ENCODE measurements at places on chromosomes 12 and 14.

GRCh38 chr12:114209861-114210260 is 196.1 kb downstream of the TBX5 start:
- no peak for DNase-seq

DNA sequence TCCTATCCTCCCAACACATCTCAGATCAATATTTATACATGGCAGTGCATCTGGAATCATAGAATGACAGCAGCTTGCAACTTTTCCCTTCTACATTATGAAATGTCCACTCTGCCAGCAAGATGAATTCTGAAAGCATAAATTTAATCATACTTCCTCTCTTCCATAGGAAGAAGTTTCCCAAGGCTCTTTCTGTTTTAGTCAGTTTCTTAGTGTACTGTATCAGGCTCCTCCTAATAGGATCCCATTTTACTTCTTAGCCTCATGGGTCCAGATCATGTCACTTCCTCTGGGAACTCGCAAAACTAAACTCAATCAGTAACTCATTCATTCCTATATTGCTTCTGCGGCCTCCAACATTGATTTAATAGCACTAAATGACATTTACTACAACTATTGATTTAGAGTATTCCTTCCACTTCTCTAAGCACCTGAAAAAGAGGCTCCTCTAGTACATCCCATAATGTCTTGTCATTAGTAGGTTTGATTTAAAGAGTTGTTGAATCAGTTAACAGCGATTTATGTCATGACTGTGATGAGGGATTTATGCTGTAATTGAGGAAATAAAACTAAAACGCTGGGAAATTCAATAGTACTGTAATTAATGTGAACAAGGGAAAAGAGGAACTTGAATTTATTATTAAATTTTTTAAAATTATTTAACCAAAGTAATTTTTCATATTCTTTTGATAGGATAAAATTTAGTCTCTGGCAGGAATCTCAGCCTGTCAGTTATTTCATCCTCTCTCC is 4.0 kb downstream of the CLEC1A start:
- no peak for DNase-seq

DNA sequence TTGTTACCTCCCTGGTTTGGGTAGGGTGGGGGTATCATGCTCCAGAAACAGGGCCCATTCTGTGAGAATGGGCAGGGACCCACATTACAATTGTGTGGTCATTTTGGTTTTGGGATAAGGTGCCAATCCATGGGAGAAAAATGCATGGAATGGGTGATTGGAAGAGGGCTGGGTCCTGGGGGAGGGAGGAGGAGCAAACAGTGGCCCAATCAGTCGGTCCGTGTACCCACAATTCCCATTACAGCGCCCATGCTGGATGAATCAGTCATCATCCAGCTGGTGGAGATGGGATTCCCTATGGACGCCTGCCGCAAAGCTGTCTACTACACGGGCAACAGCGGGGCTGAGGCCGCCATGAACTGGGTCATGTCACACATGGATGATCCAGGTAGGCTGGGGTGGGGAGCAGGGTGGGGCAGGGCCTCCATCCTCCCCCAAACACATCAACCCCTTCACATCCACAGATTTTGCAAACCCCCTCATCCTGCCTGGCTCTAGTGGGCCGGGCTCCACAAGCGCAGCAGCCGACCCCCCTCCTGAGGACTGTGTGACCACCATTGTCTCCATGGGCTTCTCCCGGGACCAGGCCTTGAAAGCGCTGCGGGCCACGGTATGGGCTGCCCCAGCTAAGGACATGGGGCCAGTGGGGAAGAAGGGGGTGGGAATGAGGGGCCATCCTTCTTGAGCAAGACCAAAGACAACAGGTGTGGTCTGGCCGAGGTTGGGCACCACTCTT is 3.6 kb upstream of the TPI1 start:
- no peak for DNase-seq

DNA sequence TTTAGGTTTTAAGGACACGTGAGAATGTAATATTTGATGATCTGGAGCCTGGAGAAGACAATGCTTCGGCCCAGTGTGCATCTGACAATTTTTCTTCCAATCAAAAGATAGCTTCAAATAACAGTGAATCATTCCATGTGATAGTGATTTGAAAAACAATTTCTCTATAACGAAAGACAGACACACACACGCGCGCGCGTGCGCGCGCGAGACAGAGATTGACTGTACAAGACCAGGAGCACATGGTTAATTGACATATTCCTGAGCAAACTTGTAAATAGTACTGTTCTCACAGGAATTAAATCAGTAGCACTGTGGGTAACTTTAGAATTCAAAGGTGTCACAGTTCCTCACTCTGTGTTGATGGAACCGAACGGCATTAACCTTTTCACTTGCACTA is 287.5 kb upstream of the LMO3 start:
- no peak for DNase-seq

GRCh38 chr12:51450806-51451205 is 26.2 kb downstream of the SLC4A8 start:
- no peak for DNase-seq

GRCh38 chr12:102950107-102950949 is 7.1 kb upstream of the ASCL1 start:
- DNase-seq, result no peak

DNA sequence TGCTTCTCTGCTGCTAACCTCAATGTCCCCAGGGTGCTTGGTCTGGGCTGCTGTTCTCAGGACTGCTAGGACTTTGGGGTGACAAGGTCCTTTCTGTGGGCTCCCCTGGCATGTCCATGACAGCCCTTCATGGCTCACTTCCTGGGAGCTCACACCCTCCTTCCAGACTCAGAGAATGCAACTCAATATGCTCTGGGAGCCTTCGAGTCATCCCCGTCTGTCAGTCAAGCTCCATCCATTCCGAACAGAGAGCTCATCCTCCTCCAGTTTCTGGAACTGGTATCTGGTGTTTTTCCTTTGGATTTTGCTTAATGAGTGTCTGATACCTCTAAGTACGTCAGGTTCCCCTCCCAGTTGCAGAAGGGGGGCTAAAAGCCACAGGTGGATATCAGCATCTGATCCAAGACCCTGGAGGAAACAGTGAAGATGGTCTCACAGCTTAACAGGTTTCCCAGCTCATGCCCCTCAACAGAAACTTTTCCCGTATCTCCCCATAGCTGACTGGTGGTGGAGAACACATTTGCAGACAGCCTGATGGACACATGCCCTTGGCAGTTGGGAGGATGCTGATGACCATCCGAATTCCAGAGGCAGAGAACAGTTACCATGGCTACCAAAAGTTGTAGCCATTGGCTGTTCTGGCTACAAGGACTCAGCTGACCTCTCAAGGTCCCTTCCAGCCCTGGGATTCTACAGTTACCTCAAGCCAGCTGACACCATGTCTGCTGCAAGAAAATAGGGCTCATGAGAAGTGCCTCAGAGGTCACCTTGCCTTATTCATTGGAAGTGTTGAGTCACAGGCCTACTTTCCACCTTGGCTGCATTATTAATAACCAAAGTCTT is 9.5 kb upstream of the RAB35 start:
- no peak for DNase-seq

GRCh38 chr12:5003025-5003666 is 40.5 kb upstream of the KCNA5 start:
- peak; percentile 89 for DNase-seq

GRCh38 chr14:40847480-40847879 is 759.2 kb upstream of the LRFN5 start:
- no peak for DNase-seq

GRCh38 chr12:24212496-24212895 is 263.0 kb upstream of the SOX5 start:
- no peak for DNase-seq

DNA sequence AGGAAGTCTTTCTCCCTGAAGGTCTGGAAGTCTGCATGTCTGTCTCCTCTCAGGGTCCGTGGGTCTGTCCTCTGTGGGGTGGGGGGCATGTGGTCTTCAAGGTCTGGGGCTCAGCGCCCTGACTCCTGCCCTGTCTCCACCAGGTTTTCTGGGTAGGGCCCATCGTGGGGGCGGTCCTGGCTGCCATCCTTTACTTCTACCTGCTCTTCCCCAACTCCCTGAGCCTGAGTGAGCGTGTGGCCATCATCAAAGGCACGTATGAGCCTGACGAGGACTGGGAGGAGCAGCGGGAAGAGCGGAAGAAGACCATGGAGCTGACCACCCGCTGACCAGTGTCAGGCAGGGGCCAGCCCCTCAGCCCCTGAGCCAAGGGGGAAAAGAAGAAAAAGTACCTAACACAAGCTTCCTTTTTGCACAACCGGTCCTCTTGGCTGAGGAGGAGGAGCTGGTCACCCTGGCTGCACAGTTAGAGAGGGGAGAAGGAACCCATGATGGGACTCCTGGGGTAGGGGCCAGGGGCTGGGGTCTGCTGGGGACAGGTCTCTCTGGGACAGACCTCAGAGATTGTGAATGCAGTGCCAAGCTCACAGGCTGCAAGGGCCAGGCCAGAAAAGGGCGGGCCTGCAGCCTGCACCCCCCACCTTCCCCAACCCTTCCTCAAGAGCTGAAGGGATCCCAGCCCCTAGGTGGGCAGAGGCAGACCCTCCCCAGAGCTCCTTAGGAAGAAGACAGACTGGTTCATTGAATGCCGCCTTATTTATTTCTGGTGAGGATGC is 3.4 kb downstream of the AQP5 start:
- no peak for DNase-seq

- no peak for DNase-seq
Observed at GRCh38 chr12:71804505-71804904, 35.1 kb upstream of the TBC1D15 start.

DNA sequence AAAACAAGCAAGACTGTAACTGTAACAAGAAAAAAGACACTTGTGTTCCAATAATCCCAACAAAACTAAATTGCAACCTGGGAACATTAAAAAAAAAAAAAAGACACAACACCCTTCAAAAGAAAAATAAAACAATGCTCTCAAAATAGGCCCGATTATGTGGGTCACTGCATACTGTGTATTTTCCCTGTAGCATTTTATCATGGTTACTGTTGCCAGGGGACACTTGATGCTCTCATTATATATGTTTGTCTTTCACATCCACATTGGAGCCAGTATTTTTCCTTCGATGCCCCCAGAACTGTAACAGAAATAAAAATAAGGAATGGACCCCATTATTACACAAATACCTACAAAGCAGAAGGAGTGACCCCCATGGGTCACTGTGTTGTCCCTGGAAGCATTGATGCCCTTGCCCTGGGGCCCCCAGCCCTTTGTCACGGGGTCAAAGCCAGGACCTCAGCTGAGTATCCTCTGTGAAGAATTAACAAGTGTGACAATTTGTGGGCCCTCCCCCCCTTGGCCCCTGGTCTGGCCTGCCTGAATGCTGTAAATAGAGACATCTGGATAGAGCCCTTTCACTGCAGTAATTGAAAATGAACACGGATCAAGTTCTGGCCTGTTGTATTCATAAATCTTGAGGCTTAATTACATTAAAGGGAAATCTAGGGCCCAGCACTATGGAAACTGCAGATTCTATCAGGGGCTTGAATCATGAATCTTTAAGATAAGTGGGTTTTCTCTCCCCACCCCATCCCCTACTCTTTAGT is 72.8 kb downstream of the C12orf42 start:
- no peak for DNase-seq

DNA sequence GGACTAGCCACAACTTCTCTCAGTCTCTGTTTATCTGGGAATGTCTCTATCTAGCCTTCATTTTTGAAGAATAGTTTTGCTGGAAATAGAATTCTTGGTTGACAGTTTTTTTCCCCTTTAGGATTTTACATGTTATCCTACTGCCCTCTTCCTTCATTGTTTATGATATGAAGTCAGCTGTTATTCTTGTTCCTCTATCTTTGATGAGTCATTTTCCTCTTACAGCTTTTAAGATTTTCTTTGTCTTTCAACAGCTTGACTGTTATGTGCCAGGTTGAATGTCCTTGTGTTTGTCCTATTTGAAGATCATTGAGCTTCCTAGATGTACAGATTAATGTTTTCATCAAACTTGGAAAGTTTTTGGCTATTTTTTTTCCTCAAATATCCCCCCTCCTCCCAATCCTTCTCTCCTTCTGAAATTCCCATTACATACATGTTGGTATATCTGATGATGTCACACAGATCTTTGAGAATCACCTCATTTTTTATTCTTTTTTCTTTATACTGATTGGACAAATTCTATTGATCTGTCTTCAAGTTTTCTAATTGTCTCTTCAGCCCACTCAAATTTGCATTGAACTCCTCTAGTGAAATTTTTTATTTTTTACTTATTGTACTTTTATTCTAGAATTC is 4.5 kb upstream of the GOLGA5 start:
- DNase-seq, result no peak

DNA sequence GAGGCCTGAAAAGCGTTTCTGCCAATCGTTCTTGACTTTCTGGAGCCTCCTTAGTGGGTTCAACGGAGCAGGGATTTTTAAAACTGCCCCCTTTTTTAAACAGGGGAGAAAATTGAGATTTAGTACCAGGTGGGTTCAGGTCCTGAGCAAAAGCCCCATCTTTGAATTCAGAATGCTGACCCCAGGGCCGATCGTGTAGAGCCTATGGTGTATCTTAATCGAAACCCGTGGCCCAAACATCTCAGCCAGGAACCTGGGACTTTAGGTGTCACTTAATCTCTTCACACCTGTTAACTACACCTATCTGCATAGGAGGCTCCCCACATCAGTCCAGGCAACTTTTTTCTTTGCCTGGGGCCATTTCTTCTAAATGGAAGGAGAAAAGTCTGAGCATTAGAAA is 6.4 kb upstream of the TBX5 start:
- no peak for DNase-seq

DNA sequence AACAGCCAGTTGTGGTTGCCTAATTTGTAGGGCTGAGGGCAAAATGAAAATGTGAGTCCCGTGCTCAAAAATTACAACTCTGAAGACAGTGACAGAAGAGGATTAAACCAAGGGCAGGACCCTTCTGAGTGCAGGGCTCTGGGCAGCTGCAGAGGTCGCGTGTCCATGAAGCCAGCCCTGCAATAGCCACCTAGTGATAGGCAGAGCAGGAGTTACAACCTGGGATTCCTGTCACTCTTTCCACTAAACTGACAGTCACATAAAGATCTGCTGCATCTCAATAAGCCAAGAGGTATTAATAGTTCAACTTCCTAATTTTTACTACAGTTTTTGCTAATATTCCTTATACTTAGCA is 94.1 kb downstream of the SLC2A13 start:
- DNase-seq, result no peak

DNA sequence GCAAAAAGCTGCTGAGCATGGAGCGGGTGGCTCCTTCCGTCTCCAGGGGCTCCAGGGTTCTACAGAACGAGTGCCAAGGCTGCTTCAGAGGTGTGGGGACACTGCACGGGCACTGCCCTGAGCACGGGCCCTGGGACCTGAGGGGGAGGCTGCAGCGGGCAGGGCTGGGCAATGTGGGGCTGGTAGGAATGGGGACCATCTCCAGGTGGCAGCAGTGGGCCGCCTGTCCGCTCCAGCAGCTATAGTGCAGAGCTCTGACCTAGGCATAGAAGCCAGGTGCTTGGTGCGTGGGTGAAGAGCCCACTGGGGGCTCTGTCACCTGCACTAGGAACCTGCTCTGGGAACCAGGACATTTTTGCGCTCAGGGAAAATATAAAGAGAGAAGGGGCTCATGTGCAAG is 22.3 kb downstream of the HDAC7 start:
- DNase-seq, result no peak
